ENCODE measurements at places on chromosomes 6 and 20.

DNA sequence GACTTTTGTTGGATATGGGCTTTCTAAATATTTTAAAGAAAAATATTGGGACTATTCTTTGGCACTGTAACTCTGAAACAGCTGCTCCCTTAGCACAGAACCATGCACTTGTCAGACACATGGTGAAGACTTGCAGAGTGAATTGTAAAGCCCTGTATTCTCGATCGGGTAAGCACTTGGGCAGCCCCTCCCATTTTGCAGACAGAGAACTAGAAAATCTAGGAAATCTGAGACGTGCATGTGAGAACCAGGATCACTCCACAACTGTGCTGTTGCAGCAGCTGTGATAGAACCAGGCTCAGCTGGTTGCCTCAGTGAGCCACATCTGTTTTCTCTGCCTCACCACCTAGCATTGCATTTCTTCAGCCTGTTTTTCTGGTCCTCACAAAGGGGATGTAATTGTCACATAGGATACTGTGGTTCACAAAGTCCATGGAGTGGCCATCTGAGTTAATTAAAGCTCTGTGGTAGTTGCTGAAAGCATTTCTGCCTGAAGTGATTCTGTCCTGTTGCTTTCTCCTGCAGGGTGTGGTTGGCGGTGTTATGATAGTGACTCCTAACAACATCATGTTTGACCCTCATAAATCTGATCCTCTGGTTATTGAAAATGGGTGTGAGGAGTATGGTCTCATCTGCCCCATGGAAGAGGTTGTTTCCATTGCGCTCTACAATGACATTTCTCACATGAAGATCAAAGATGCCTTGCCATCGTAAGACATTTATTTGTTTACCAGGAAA is 71.8 kb upstream of the HINT3 start:
- DNase-seq: no peak

- DNase-seq: peak; percentile 58
Measured at GRCh38 chr6:41941280-41942066, at the start of gene CCND3. Gene CCND3 (minus strand): TSS chr6:41941808. CDS start chr6:41941649, 159 bp downstream.

- no peak for DNase-seq
Measured at GRCh38 chr6:67629258-67629657, 1005.8 kb upstream of the ADGRB3 start.

GRCh38 chr6:158413814-158414565 is 101.7 kb downstream of the TULP4 start:
- DNase-seq: no peak

DNA sequence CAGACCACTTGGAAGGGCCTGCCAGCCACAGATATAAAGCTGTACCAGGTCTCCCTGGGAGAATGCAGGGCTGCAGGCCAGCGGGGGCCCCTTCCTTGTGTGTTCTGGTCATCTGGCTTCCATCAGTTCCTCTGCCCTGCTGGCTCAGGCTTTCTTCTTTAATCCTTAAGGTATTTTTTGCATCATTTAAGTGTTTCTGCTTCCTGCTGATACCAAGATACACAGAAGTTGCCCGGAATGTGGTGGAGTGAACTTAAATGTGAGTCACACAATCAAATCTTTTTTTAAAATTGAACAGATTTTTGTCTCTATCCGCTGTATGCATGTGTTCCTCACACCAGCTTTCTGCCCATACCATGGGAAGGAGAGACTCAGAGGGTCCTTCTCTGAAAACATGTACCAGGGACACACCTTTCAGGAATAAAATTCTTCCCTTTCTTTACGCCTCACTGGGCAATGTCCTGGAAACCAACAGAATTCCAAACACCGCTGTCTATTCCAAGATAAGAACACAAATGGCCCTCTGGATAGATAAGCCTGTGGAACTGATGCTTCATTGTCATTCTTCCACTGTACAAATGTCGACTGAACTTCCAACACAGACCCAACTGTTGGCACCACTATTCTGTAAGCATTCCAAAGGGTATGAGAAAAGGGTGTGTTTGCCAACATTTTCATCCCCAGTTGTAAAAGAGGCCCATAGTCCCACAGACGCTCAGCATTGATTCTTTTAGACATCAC is 206.2 kb upstream of the MYLIP start:
- no peak for DNase-seq

DNA sequence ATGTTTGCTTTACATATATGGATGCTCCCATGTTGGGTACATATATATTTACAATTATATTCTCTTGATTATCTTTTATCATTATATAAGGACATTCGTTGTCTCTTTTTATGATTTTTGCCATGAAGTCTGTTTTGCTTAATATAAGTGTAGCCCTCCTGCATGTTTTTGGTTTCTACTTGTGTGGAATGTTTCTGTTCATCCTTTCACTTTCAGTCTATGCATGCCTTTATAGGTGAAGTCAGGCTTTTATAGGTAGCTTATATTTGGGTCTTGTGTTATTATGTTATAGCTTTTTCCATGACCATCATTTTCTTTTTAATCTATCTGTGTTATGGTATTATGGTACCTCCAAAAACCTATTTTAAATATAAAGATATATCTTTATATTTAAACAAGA is 612.5 kb upstream of the HS3ST5 start:
- DNase-seq: no peak

- no peak for DNase-seq
Measured at GRCh38 chr6:44000164-44000842, 126.9 kb downstream of the MRPL14 start.

DNA sequence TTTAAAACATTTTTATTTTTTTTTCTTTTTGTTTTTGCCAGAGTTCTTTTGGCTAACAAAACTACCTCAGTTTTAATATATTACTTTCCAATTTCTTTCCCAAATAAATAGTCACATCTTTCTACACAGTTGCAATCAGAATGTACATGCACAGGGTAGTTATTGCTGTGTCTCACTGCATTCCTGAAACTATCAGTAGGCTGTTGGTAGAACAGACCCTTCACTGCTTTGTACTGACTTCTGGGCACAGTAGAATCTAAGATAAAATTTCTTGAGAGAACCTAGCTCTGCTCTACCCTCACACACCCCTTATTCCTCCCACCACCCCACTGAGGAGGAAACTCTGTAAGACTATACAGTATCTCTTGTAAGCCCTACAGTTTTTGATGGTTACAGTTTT is 19.9 kb downstream of the TPX2 start:
- no peak for DNase-seq

- DNase-seq: no peak
Measured at GRCh38 chr6:21708320-21708580, 114.7 kb downstream of the SOX4 start.

- no peak for DNase-seq
Measured at GRCh38 chr6:137201006-137201405, 18.2 kb downstream of the IFNGR1 start.

DNA sequence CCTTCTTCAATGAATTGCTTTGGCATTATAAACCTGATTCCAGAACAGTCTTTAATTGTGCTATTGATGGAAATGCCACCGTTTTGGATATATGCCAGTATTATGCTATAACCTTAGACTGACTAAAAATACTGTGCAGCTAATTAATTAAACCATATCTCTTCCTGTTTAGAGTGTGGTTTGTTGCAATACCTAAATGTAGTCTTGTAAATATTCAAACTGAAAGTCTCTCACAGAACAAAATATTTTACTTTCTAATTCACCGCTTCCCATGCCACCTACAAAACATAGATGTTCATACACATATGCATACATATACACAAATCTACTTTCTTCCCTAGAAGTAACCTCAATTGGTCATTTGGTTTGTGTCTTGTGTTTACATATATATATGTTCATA is 126.6 kb downstream of the SIM1 start:
- no peak for DNase-seq

- DNase-seq: no peak
Measured at GRCh38 chr6:20790032-20790791, 256.0 kb downstream of the CDKAL1 start.

GRCh38 chr20:10404023-10404628 is 29.9 kb downstream of the MKKS start:
- DNase-seq: no peak

- no peak for DNase-seq
Measured at GRCh38 chr6:118968416-118968815, 33.5 kb upstream of the MCM9 start.

GRCh38 chr20:57647006-57647932 is 27.0 kb upstream of the ZBP1 start:
- no peak for DNase-seq

DNA sequence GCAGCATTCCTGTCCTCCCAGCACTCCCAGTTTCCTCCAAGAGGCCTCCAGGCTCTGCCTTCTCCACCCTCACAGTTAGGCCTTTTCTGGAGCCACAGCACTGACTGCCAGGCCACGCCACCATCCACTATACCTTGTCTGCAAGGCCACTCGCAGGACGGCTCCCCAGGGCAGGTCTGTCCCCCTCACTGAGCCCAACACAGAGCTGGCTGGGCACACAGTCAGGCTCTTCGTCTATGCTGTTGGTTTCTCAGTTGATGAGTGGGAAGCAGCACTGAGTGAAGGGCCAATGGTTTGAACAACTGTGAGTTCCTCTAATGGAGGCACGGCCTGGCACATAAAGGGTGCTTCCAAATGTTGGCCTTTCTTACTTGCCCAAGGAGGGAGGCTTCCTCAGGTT is 95.2 kb downstream of the GRM4 start:
- no peak for DNase-seq

DNA sequence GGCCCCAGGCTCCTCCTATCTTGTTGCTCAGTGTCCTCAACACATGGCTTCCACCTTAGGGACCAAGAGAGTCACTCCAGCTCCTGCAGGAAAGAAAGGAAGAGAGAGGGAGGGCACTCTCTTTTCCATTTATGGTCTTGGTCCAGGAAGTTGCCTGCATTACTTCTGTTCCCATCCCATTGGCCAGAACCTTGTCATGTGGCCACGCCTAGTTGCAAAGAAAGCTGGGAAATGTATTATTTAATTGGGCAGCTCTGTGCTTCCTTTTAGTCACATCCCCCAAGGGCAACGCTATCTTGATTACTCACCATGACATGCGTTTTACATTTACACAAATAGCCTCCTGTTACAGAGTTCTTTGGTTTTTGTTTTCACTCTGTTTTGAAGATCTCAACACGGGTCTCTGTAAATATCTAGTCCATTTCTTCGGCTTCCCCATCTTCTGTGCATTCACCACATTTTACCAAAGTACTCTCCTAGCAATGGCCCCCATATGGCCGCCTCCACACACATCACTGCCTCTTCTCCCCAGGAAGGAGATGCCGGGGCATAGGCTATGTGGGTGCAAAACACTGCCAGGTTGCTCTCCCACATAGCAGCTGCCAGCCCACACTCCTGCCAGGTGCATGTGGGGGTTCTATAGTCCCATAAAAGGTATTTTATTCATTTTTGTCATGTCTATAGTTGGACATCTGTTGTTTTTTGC is 35.7 kb upstream of the ZMYND8 start:
- no peak for DNase-seq

DNA sequence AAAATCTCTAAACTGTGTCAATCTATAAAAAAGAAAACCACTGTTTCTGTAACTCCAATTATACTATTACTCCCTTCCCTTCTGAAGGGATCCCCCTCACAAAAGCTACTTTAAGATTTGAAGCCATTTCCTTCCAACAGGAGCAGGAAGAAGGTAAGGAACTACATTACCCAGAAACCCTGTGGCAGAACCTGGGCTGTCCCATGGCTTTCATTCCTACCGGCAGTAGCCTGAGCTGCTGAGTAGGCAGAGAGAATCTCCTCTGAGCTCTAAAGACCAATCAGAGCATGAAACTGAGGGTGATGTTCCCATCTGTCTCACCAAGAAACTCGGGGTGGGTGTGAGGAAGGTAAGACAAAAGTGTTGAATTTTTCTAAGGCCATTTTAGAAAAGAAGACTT is 108.0 kb upstream of the LRFN2 start:
- DNase-seq: no peak

DNA sequence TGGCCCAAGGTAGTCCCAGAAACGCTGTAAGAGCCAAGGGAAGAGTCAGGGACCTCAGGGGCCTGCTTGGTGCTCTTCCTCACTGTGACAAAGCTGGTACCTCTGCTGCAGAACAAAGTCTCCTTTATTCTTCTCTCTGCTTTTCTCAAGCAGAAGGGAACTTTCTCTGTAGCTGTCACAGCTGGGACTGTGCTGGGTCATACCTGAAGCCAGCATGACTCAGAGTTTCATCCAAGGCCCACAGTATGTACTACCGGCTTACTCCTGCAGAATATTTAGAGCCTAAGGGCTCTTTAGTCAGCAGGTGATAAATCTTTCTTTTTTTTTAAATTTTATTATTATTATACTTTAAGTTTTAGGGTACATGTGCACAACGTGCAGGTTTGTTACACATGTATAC is 183.2 kb downstream of the TINAG start:
- DNase-seq: no peak

GRCh38 chr6:154852687-154853086 is 119.5 kb downstream of the SCAF8 start:
- DNase-seq: no peak

DNA sequence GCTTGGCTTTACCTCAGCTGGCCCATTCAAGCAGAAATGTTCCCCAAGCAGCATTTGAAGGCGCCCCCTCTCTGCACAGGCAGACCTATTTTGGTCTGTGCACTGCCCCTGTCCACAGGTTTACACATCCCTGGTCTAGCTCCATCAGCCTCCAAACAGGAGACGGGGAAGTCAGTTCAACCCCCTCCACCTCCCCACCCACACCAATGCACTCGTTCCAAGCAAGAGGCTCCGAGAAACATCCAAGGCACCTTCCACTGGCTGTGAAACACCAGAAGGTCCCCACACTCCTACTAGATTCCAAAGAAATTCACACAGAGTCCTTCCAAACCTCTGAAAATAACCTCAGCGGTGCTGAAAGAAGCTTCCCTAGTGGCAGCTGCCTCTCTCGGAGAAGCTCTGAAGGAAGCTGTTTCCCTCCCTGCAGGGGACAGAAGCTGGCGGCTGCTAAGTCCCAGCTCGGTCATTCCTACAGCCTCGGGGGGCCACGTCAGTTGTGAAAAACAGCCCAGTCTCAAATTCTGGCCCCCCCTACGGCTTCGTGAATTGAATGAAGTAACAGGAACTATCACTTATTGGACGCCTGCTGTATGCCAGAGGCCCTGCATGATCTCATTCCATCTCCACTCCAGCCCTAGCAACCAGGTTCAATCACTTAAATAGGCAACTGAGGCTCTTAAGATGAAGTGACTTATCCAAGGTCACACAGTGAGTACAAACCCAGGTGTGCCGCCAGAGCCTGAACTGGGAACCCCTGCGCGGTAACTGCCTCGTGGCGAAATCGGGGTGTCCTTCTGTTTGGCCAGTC is 815 bp downstream of the SPATA2 start:
- DNase-seq: no peak
